ENCODE measurements at places on chromosomes 2 and 18.

DNA sequence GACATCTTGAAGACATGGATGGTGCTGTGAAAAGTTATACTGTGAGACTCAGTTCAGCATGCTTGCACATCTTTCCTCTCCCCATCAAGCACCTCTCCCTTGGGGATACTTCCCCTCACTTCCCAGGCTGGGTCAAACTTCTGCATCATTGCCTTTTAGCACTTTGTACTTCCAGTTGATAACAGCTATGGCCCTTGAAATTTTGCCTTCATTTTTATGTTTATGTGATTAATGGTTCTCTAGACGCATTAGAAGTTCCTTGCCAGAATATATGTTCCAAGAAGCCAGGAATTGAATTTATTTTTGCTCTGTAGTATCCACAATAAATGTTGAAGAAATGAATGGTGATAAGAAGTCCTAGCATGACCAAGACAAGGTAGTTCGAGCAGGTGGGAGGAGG, 120.9 kb upstream of the ST6GAL2 start:
- DNase-seq, result no peak

DNA sequence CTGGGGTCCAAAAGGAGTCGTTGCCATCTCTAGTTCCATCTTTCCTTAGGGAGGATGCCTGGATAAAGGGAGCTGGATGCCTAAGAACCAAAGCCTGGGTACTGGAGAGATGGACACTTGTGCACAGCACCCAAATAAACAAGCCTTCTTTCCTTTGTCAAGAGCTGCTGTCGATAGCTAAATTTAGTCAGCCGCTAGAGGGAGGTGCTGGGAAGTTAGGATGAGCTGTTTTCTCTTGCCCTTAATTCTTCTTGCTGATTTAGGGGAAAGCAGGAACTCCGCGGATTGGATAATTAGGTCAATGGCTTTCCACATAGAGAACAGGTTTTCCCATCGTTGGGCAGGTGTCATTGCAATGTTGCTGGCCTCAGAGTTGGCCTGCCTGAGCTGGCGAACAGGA, 30.9 kb upstream of the SERPINB12 start:
- no peak for DNase-seq

GRCh38 chr2:15809404-15809803, 130.9 kb upstream of the MYCN start:
- DNase-seq, result no peak

GRCh38 chr18:52694804-52695203, 354.8 kb downstream of the DCC start:
- DNase-seq, result peak; percentile 36

DNA sequence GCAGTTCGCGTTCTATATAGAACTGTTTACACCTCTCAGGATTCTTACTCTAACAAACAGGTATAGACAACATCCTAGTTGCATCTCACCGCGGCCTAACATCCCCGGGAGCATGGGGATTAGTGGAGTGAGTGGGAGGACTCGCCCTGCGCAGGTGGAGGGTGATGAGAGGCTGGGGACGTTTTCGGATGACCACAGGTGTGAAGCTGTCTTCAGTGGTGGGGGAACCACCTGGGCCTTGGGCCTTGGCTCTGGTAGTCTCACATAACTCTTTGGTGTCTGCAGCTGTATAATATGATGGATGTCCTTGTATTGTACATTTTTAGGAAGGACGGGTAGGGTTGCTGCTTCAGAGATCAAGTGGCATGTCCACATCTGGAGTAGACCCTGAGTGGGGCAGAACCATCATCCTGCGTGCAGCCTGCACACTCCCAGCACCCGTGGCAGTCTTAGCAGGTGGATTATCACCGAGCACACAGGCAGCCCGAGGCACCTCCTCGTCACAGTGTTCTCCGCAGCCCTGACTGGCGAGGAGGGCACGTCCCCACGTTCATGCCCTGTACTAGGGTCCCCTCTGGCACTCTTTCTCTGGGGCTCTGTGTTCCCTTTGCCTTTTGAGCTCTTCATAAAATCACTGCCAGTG, 56.0 kb downstream of the AGAP1 start:
- DNase-seq, result no peak

DNA sequence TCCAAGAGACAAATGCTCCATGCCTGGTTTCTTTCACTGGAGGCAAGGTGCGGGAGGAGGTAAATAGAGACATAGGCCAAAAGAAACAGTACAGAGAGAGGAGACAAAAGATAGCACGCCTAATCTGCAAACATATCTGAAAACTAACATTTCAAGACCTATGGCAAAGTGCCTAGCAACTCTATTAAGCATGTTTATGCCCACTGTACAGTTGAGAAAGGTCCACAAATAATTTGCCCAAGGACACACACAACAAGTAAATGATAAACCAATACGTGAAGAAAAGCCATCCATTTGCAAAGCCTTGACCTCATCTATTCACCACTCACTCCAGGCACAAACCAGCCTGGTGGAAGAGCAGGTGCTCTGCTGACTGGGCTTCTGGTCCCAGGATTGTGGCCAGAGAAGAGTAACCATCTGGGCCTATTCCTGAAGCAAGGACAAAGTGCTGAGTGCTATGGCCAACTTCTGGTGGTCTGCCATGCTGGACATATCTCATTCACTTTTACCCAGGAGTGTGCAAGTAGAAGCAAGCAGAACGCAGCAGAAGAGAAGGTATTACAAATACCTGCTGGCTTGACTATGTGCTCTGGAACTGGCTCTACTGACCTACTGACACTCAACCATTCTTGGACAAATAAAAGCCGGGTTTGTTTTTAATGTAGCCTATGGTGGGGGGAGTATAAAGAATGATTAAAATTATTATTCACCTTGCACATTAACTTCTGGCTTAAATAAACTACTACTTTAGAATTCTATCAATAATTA, 25.3 kb downstream of the TMEM131 start:
- DNase-seq, result no peak

GRCh38 chr2:235053651-235054050, 101.8 kb downstream of the SH3BP4 start:
- DNase-seq, result no peak

- no peak for DNase-seq
Measured at GRCh38 chr2:224271617-224272236, 130.2 kb downstream of the FAM124B start.

- no peak for DNase-seq
Measured at GRCh38 chr2:150127346-150127990, 360.0 kb downstream of the RND3 start.

- no peak for DNase-seq
Measured at GRCh38 chr2:143473216-143473615, 344.0 kb downstream of the ARHGAP15 start.

DNA sequence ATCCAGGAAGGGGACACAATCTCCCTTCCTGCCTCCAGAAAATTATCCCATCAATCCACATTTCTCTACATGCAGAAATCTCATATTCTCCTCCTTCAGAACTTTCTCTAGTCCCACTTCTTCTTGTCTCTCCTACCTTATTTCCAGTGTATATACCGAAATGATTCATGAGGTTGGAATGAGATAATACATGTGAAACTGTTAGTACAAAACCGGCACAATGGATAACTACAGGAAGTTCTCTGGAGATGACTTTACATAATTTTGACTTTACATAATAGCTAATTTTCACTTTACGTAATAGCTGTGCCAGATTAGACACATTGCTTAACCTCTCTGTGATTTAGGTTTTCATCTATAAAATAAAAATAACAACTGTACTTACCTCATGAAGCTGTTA, 801.3 kb downstream of the ERBB4 start:
- no peak for DNase-seq

GRCh38 chr2:46439582-46439981, 39.8 kb upstream of the TMEM247 start:
- no peak for DNase-seq

DNA sequence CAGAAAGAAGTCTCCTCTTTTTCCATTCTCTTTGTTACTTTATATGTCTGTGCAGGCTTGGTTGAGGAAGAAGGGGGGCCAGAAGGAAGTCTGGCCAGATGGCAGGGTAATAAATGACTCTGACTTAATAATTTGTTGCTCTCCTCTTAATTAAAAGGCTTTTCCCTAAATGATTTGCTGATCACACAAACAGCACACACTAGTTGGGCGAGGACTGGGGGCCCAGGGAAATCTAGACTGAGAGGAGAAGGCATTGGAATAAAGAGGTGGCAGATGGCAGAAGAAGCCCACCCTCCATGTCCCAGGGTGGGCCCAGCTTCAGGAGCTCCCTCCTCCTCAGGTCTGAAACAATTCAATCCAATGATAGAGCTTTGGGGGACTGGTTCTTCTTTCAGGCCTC, 12.7 kb upstream of the SMARCAL1 start:
- DNase-seq, result no peak

Data from NCI-H2227 treated with DMSO at 0.1 percent for 48 hours (cell line).